ENCODE measurements at places on chromosomes 6 and 20.

GRCh38 chr6:13368731-13369115 is 40.4 kb upstream of the TBC1D7 start:
- no peak overlapping the region for H3K27ac ChIP-seq
- no peaks in the 10 kb centered on the region for H3K27me3 ChIP-seq
- no peaks in the 10 kb centered on the region for H3K36me3 ChIP-seq
- DNase-seq, result no peak
- H3K4me1 ChIP-seq, result peaks cover 45% of the 10 kb centered on the region

DNA sequence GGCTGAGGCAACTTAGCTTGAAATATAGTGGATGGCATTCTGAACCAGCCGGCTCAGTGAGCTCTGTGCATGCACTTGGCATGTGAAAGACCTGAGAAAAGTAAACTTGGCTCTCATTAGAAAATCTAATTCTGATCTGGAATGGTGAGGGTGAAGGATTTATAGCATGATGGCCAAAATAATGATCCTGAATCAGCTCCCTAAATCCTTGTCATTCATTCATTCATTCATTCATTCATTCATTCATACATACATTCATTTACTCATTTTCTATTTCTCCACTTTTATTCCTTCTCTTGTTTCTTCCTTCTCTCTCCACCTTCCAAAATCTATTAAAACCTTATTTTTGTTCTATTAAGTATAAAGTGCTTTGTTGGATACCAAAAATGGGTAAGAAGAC is 681.1 kb downstream of the DHX35 start:
- no peak overlapping the region for H3K4me3 ChIP-seq
- H3K4me1 ChIP-seq, result peaks cover 10% of the 10 kb centered on the region
- no peaks in the 10 kb centered on the region for H3K27me3 ChIP-seq
- no peak overlapping the region for H3K27ac ChIP-seq

- H3K27ac ChIP-seq, result no peak overlapping the region
- H3K4me3 ChIP-seq, result no peak overlapping the region
- no peaks in the 10 kb centered on the region for H3K27me3 ChIP-seq
- no peak for DNase-seq
- H3K36me3 ChIP-seq, result no peaks in the 10 kb centered on the region
Observed at GRCh38 chr6:138594758-138595140, 95.5 kb upstream of the NHSL1 start.

DNA sequence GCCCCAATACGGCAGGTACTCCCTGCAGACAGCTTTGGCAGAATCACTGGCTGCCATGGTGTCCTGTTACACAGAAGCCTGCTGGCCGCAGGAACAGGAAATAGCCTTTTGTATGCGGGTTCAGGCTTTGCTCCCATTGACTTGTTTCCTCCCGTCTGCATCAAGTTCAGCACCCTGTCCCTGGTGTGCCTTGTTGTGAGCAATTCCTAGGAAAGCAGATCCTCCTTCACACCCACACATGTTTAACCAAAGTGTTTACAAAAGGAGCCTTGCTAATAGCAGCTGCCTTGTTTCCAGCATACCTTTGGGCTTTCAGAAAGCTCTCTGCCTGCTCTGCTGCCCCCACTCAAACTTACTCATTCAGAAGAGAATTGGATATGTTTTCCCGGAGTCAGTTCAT is 127.2 kb upstream of the SUPT3H start:
- H3K27ac ChIP-seq, result no peak overlapping the region
- no peaks in the 10 kb centered on the region for H3K4me1 ChIP-seq
- no peaks in the 10 kb centered on the region for H3K36me3 ChIP-seq
- no peaks in the 10 kb centered on the region for H3K27me3 ChIP-seq
- DNase-seq, result no peak

DNA sequence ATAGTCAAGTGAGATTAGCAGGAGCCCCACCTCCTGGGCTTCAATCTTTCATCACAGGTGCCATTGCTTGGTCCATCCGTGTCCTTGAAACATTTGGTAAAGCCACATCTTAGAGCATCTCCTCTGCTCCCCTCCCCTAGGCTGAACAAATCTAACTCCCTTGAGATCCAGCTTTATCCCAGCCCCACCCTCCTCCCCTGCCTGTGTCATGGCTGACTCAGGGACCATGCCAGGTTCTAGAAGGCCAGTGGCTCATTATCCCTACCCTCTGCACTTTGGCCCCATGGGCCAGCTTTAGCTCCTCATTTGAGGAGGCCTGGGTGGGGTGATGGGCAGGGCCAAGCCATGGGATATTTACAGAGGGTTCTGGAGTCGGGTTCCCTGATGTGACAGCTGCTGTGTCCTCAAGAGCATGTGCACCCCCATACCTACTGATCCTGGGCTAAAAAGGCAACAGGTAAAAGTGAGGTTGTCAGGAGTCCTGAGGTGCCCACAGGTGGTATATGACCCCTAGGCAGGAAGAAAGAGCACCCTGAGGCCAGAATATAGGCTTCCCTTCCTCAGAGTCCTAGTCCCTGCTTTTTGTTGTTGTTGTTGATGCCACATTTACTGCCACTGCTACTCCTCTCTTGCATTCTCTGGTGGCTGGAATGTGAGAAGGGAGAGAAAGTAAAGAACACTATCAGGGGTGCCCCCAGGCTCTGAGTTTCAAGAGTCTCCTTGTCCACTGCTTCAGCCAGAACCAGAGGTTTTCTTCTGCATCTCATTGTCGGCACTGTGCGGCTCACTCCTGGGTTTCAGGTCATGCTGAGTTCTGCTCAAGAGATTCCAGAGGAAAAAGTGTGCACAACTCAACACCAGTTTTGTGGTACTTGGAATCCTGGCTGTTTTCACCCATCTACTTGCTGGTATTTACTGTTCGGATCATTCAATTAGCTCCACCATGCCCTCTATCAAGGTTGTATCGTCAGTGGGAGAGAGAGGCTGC is 228.4 kb downstream of the LRFN2 start:
- no peaks in the 10 kb centered on the region for H3K36me3 ChIP-seq
- peak; percentile 81 for DNase-seq
- no peaks in the 10 kb centered on the region for H3K27me3 ChIP-seq
- H3K4me3 ChIP-seq, result no peak overlapping the region

DNA sequence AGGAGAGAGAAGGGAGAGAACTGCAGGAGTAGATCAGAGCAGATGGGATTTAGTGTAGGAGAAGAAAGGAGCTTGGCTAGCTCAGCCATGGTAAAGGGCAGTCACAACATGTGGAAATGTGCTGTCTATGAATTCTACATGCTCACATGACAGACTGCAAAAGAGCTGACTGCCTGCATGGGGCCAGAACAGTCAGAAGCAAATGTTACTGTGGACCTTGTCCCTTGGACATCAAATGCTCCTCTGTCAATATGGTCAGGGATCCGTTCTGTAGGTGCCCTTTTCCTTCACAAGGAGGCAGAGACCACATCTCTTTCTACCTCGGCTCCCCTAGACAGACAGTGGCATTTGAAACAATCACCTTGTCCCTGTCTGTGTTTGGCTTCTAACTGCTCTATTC is 46.6 kb upstream of the HIVEP1 start:
- no peak overlapping the region for H3K4me3 ChIP-seq
- no peaks in the 10 kb centered on the region for H3K27me3 ChIP-seq
- H3K36me3 ChIP-seq, result no peaks in the 10 kb centered on the region

GRCh38 chr20:59448851-59449444 is 148.5 kb downstream of the EDN3 start:
- no peak overlapping the region for H3K27ac ChIP-seq
- no peak overlapping the region for H3K4me3 ChIP-seq
- H3K36me3 ChIP-seq, result no peaks in the 10 kb centered on the region
- no peaks in the 10 kb centered on the region for H3K4me1 ChIP-seq

DNA sequence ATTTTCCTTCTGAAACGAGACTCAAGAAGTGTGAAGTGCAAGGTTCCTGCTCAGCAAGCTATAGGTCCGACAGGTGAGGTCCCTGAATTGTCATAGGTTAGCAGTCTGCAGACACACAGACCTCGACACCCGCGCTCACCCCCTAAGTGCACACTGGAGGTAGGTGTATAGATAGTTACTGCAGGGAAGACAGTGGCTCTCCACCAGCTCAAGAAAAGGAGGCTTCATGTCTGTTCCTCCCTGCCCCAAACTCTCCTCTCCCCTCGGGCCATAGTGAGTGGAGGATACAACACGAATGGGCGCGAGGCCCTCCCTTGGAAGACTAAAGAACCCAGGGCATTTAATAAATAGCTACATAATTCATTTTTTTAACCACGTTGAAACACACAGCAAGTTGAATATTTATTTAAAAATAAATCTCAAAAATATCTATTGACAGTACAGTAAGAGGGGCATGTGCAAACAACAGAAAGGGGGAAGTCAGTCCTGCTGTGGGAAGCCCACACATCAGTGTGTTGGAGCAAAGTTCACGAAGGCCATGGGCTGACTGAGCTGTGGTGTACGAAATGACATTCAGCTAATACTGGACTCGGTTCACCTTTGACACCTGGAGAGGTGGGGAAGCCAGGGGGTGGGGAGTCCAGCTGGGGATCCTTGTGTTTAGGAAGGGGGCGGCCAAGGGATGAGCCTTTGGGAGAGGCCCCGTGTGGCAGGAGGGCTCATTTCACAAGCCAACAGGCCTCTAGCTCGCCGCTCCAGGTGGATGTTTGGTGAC is 10.7 kb downstream of the SPATA2 start:
- H3K4me3 ChIP-seq, result no peak overlapping the region
- no peak overlapping the region for H3K27ac ChIP-seq
- no peaks in the 10 kb centered on the region for H3K36me3 ChIP-seq
- no peaks in the 10 kb centered on the region for H3K27me3 ChIP-seq
- no peak for DNase-seq

- no peak overlapping the region for H3K27ac ChIP-seq
- H3K4me1 ChIP-seq, result peaks cover 14% of the 10 kb centered on the region
- peaks cover 41% of the 10 kb centered on the region for H3K36me3 ChIP-seq
- no peak overlapping the region for H3K4me3 ChIP-seq
- no peak for DNase-seq
Observed at GRCh38 chr6:7235712-7236305, 77.2 kb downstream of the SSR1 start.

GRCh38 chr6:89410788-89411144 is 1.3 kb downstream of the RRAGD start:
- H3K4me1 ChIP-seq, result peaks cover 20% of the 10 kb centered on the region
- no peaks in the 10 kb centered on the region for H3K27me3 ChIP-seq
- DNase-seq, result no peak

- no peak overlapping the region for H3K27ac ChIP-seq
- H3K4me3 ChIP-seq, result no peak overlapping the region
- no peaks in the 10 kb centered on the region for H3K36me3 ChIP-seq
- no peaks in the 10 kb centered on the region for H3K4me1 ChIP-seq
Observed at GRCh38 chr20:63748070-63748933, 8.7 kb downstream of the SLC2A4RG start.

GRCh38 chr20:33791959-33792597 is 19.1 kb upstream of the CHMP4B start:
- no peak for DNase-seq
- H3K27me3 ChIP-seq, result no peaks in the 10 kb centered on the region
- H3K4me3 ChIP-seq, result no peak overlapping the region
- H3K4me1 ChIP-seq, result peaks cover 9% of the 10 kb centered on the region

GRCh38 chr6:159646116-159646515 is 46.9 kb downstream of the SOD2 start:
- no peak overlapping the region for H3K4me3 ChIP-seq
- no peaks in the 10 kb centered on the region for H3K36me3 ChIP-seq
- no peaks in the 10 kb centered on the region for H3K4me1 ChIP-seq
- no peak for DNase-seq
- no peak overlapping the region for H3K27ac ChIP-seq
- no peaks in the 10 kb centered on the region for H3K27me3 ChIP-seq

DNA sequence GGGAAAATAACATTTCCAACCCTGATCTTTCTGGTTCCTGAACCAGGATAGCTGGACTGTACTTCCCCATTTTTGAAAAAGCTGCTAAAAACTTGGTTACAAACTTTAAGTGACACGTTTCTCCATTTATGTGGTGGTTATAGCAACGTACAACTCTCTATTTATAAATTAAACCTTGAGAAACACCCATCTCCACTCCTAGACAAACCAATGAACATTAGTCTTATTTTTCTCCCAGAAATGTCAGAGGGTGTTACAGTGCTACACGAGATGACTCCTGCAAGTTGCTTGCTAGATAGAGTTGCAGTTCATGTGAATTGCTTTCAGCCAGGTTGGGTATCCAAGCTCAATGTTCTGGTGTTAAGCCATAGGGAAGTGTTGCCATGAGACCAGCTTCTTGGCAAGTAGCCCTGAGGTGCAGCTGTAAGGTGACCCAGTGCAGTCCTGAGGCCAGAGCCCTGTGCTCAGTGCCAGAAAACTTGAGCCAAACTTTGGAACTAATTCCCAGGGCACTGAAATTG is 51.3 kb upstream of the REV3L start:
- H3K36me3 ChIP-seq, result no peaks in the 10 kb centered on the region
- no peaks in the 10 kb centered on the region for H3K27me3 ChIP-seq
- no peak overlapping the region for H3K27ac ChIP-seq
- no peak for DNase-seq

GRCh38 chr20:3863317-3863716 is 16.7 kb downstream of the MAVS start:
- no peaks in the 10 kb centered on the region for H3K27me3 ChIP-seq
- peaks cover 4% of the 10 kb centered on the region for H3K36me3 ChIP-seq
- no peak overlapping the region for H3K4me3 ChIP-seq
- DNase-seq, result no peak

DNA sequence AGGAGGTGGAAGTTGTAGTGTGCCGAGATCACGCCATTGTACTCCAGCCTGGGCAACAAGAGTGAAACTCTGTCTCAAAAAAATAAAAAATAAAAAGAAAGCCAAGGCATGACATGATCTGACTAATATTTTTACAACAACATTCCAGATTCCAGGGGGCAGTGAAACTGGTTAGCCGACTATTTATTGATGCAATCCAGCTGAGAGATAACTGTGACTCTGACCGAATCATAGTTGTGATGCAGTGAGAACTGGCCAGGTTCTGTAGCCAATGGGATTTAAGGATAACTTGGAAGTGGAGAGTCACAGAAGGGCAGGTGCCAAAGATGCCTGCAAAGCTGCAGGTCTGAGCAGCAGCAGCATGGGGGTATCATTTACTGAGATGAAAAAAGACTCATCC is 82.9 kb upstream of the TSHZ2 start:
- H3K4me1 ChIP-seq, result no peaks in the 10 kb centered on the region
- no peak overlapping the region for H3K4me3 ChIP-seq
- no peak overlapping the region for H3K27ac ChIP-seq

DNA sequence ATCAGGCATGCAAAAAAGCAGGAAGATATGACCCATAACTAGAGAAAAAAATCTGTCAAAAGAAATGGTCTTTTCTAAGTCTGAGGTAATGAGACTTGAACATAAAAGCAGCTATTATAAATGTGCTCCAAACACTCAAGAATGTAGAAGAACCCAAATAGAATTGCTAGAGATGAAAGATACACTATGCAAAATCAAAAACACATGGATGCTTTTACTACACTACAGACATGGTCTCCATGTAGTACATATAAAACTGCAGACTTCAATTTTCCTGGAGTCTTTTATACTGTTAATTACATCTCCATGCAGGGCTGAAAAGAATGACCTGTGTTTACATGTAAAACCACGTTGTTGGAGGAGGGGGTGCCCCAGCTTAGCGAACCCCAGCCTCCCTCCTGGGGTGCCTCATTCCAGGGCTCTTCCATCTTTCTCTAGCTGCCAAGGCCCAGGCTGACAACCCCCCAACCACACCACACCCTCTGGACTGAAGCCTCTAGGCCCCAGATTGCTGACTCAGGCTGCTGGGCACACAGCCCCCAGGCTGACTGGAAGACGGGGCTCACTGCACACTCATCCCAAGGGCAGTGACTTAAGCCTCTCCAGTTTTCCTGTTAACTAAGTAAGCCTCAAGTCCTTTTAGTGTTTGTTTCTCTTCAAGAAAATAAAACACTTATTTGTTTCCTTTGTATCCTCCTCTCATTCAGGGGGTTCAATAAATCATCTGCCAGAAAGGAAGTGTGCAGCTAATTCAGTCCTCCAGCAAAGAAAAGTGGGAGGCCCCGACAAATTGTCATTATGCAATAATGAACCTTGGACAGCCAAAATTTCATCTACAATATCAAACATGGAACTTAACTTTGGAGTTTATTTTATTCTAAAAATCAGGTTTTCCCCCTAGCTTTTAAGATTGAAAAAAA is 26.0 kb upstream of the PLAGL1 start:
- no peaks in the 10 kb centered on the region for H3K27me3 ChIP-seq
- no peak for DNase-seq
- H3K27ac ChIP-seq, result no peak overlapping the region
- no peak overlapping the region for H3K4me3 ChIP-seq
- H3K4me1 ChIP-seq, result peaks cover 5% of the 10 kb centered on the region
